ENCODE measurements at places on chromosomes 13 and 19. TPM values are rescaled to one million over a fixed set of nuclear protein-coding genes. Genes with fewer than 3 reads are reported as not detected.

The CEACAM20 gene
- not detected for total RNA-seq

DNA sequence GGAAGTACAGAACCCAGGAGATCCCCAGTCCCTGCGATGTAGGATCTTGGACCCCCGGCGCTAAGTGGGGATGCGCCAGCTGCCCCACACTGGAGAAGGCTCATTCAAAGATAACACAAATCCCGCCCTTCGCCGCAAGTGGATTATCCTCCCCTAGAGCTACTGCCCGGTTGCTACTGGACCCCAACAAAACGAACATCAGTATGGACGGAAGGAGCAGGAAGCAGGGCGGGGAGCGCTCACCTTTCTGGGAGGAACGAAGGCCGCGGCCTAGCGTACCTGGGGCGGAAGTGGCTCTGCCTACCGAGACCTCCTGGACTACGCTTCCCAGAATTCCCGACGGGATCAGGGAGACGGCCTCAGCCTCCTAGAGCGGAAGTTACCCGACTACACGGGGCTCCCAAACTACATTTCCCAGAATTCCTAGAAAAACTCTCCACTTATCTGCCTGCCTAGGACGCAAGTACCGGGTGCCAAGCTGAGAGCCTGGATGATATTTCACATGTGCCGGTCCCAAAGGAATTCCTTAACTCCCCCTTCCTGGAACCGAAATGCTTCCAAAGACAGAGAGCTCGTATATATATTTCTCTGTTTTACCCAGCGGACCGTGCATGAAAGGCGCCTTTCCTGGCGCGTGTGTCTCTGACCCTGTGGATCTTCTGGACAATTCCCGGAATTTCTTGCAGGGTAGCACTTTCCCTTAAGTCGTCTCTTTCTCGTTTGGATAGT is at the start of gene ZNF112:
TSS of gene ZNF112 (minus strand) at position 298 of the 729 bp plus-strand sequence. CDS start 16,141 bp downstream, outside the sequence.
- peak; percentile 32 for DNase-seq

The WASF3 gene
- total RNA-seq, result 23.5 TPM

The SYCN gene
- total RNA-seq, result not detected

The CERS1 gene
- total RNA-seq, result 0.36 TPM

DNA sequence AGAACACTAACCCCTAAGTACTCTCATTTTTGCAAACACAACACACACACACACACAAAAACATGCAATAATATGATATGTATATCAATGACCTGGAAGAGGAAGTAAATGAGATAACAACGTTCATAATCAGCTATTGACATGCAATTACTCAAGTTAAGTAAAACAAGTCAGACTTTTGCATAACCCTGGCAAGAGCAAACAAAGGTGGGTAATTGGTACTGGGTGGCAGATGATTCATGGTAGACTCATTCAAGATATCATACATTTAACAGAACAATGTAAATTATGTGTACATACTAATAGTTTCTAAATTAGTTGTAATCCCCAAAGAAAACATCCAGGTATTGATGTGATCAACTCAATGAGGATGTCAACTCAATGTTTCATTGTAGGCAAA is 508.8 kb downstream of the DACH1 start:
- no peak for DNase-seq

GRCh38 chr19:40671404-40671803 is 19.0 kb downstream of the NUMBL start:
- no peak for DNase-seq

GRCh38 chr19:36051637-36052036 is 2.4 kb downstream of the THAP8 start:
- DNase-seq, result no peak

The PSG7 gene
- not detected for total RNA-seq

DNA sequence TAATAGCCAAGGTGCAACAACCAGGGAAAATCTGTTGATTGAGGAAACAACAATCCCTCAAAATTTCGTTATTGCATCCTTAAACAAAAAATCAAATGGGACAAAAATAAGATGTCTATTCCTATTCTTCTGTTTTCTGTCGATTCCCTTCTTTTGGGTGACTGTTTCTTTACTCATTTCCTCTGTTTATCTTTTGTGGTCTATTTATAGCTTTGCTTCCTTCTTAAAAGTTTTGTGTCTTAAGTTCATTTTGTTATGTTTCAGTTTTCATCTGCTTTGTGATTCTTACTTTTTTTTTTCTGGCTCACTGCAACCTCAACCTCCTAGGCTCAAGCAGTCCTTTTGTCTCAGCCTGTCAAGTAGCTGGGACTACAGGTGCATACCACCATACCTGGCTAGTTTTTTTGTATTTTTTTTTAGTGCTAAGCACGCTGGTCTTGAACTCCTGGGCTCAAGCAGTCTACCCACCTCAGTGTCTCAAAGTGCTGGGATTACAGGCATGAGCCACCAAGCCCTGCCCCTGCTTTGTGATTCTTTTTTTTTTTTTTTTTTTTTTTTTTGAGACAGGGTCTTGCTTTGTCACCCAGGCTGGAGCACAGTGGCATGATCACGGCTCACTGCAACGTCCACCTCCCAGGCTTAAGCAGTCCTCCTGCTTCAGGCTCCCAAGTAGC is 10.4 kb downstream of the ZNF146 start:
- DNase-seq, result peak; percentile 90

The PTGIR gene
- 2.9 TPM for total RNA-seq

The GRK1 gene
- total RNA-seq, result not detected

The ZNF112 gene
- 7.7 TPM for total RNA-seq

The RAB20 gene
- 3.8 TPM for total RNA-seq

- no peak for DNase-seq
Measured at GRCh38 chr13:36323951-36324566, 22.1 kb downstream of the SPART start.

- DNase-seq, result no peak
Measured at GRCh38 chr13:50303963-50304721, 288.9 kb downstream of the KCNRG start.

DNA sequence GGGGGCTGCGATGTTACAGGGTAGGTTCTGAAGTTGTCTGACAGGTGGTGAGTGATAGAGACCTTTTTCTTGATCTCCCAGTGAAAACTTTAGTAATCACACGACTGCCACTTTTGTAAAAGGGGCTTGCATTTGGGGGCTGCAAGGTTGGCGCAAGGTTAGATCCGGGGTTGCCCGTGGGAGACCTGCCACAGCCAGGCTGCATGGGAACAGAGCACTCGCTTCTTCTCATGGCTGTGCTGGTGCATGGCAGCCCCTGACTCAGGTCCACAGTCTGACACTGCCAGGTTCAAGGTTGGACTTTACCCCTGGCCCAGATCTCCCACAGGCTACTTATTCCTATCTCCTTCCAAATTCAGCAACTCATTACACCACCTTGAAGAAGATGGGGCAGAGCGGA is 1190.4 kb downstream of the UQCRFS1 start:
- DNase-seq, result no peak

DNA sequence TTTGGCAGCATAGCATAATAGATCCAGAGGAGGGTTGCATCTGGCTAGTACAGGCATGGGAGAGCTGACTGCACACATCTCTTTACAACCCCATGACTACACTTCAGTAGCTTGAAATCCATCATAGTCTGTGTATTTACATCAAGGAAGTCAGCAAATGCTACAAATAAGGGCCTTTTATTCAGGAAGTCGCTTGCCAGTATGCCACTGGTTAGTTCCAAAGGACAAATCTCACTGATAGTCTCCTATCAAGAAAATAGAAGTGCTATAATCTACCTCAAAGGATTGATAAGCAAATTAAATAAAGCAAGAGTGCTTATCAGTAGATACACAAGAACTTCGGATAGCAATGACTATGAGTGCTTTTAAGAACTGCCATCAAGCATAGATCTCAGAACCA is 112.7 kb downstream of the KLF12 start:
- no peak for DNase-seq

DNA sequence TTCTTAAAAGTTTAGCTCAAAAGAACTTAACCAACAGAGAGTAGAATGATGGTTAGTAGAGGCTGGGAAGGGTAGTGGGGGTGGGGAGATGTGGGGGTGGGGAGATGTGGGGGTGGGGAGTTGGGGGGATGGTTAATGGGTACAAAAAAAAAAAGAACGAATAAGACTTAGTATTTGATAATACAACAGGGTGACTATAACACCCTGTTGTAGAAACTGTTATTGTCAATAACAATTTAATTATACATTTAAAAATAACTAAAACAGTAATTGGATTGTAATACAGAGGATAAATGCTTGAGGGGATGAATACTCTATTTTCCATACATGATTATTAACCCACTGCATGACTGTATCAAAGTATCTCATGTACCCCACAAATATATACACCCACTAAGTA is 91.1 kb downstream of the ZC3H13 start:
- DNase-seq, result no peak

- no peak for DNase-seq
Measured at GRCh38 chr13:48192411-48192935, 40.5 kb upstream of the ITM2B start.

The CDC42EP5 gene
- total RNA-seq, result 20.3 TPM

DNA sequence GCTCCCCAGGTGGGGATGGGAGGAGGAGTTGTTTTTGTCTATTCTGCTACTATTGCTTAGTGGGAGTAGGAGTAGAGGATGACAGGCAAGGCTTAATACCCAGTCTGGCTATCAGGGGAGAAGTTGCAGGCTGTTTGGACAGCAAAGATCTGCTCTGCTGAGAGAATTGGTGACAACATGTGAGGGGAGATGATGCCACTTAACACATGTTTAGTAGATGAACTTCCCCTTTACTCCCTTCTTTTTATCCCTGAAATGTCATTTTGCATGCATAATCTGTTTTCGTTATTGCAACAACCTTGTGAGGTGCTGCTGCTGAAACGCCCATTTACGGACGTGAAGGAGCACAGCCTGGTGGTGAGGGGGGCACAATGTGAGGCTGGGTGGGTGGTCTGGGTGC is 3.0 kb upstream of the CYP4F12 start:
- DNase-seq, result peak; percentile 15

- DNase-seq, result no peak
Measured at GRCh38 chr13:44578067-44578400, 1.9 kb upstream of the TSC22D1 start.

DNA sequence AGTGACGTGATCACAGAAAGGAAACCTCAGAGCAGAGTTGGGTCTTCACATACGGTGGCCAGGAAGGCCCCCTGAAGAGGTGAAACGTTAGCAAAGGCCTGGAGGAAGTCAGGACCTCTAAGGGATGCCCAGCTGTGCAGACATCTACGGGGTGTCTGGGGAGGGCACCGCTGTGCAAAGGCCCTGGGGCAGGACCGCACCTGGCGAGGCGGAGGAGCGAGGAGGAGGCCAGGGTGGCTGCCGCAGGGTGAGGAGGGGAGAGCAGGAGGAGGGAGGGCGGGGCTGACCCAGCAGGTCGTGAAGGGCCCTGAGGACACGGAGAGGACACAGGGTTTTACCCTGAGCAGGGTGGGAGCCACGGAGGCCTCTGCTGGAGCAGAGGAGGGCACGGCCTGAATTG is 11.8 kb upstream of the MADCAM1 start:
- peak; percentile 21 for DNase-seq

DNA sequence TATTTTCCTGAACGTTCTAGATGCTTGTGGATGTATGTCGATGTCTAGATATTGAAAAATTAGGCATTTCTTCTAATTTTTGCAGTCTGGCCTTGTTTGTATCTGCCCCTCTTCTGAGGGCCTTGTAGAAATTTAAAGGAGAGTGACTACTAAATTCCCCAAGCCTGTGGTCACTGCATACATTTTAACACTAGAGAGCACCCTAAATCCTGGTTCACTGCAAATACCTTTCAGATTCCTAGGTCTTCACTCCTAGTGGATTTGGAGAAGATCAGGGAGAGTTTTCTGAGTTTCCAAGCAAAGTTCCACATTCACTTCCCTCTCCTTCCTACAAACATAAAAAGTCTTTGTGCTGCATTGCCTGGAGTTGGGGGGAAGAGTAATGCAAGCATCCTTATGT is 1272.5 kb downstream of the OLFM4 start:
- DNase-seq, result no peak

GRCh38 chr13:23504180-23504579 is 66.0 kb upstream of the TNFRSF19 start:
- DNase-seq, result peak; percentile 5

The CEACAM7 gene
- total RNA-seq, result not detected

DNA sequence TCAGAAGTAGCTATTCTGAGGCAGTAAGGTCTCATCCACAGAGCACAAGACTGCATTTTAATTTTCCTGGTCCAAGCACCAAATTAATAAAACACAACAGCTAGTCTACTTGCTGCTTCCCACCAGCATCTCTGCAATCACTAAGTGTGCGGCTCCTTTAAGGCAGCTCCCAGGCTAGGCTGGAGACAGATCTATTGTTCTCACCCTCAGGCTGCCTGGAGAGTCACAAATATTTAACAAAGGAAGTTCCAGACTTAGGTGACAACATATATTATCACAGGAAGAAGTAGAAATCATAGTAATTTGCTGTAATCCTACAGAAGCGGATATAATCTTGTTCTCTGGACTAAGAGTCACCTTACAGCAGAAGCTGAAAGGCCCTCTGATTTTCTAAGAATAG is 2.2 kb upstream of the EID2 start:
- no peak for DNase-seq

GRCh38 chr19:48571378-48572162 is 19.6 kb downstream of the SULT2B1 start:
- DNase-seq, result no peak

GRCh38 chr13:82947191-82947621 is 935.1 kb downstream of the SLITRK1 start:
- no peak for DNase-seq

DNA sequence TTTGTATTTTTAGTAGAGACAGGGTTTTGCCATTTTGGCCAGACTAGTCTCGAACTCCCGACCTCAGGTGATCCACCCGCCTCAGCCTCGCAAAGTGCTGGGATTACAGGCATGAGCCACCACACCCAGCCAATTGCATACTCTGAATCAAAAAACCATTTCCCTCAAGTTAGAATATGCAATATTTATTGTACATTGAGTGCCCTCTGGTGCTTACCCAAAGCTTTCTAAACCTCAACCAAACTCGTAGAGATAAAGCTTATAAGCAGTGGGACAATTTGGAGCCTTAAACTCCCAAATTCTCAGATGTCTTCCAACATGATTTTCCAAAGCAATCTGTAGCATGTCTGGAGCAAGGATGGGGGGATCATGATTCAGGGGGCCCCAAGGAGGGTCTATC is 22.4 kb downstream of the RFXAP start:
- DNase-seq, result peak; percentile 75

The LRFN3 gene
- 6.9 TPM for total RNA-seq

DNA sequence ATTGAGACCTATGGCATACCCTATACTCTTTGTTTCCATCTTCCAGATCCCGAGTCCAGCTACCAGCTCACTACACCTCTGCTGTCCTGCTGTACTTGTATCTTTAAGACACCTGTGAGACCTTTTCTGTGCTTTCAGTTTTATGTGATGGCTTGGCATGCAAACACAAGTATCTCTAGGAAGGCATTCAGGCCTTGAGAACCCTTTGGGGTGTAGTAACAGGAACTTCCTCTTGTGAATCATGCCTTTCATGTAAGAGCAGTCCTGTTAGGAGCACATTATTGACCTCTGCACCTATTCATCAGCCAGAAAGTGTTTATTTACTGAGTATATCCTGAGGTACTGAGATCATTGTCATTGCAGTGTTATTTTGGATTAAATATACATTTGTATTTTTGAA is 87.0 kb upstream of the HTR2A start:
- no peak for DNase-seq

- DNase-seq, result peak; percentile 60
Measured at GRCh38 chr19:35141837-35142605, 1.0 kb upstream of the FXYD7 start.

GRCh38 chr19:18418483-18419194 is 559 bp upstream of the SSBP4 start:
- peak; percentile 87 for DNase-seq
